ENCODE measurements at places on chromosomes 13 and 19.

- DNase-seq: no peak
Observed at GRCh38 chr19:51742789-51743188, 8.9 kb downstream of the FPR1 start.

DNA sequence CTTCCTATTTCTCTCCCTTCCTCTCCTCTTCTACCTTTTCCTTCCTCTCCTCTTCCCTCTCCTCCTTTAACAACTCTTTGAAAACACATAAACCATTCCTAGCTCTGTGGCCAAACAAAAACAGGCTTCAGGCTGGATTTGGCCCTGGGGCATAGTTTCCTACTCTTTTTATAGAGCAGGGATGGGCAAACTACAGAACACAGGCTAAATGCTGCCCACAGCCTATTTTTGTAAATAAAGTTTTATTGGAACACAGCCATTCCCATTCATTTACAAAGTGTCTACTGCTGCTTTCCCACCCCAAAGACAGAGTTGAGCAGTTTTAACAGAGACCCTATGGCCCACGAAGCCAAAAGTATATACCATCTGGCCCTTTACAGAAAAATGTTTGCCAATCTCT, 35.4 kb downstream of the LHFPL6 start:
- DNase-seq: no peak

DNA sequence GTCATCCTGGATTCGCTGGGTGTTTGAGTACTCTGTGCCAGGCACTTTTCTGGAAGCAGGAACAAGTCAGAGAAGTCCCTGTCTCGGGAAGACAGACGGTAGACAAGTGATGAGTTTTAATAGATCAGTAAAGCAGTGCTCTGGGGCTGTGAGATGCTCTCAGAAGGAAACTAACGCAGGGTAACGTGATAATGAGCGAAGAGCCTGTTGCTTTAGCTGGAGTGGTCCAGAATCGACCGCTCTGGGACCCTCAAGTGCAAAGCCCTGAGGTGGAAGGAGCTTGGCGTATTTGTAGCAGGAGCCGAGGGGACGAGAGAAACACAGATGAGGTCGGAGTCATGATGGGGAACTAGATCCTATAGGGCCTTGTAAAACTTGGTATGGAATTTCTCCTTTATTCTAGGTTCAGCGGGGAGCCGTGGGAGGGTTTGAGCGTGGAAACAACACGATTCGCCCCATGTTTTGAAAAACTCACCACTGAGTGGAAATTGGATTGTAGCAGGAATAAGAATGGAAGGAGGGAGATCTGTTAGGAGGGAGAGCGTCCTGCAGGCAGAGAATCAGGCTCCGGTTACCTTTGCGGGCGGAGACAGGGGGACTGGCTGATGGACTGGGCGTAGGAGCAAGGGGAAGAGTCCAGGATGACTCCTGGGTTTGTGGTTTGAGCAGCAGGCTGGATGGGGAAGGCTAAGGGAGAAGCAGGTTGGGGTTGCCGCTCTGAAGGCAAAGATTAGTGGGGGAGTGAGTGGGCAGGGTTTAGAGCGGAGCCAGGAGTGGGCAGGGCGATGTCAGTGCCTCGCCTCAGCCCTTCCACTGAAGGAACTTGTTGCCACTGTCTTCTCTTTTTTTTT, 763 bp downstream of the POLD1 start:
- DNase-seq: no peak

GRCh38 chr13:43100667-43101066, 77.3 kb downstream of the DNAJC15 start:
- no peak for DNase-seq

DNA sequence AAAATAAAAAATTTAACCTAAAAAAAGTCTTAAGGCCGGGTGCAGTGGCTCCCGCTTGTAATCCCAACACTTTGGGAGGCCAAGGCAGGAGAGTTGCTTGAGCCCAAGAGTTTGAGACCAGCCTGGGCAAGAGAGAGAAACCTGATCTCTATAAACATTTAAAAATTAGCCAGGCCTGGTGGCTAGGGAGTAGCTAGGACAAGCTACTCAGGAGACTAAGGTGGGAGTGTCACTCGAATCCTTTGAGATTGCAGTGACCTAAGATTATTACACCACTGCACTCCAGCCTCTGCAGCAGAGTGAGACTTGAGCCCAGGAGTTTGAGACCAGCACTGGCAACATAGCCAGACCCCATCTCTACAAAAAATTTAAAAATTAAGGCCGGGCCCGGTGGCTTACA, 1.1 kb downstream of the CCDC97 start:
- DNase-seq: no peak

- DNase-seq: no peak
Observed at GRCh38 chr19:51808333-51808986, 13.5 kb downstream of the FPR3 start.

- DNase-seq: no peak
Observed at GRCh38 chr13:35888981-35889380, 242.2 kb downstream of the DCLK1 start.

Measured in natural killer cell treated with Interleukin-12 subunit alpha and Interleukin-12 subunit beta and Interleukin-15 and Interleukin-18, amount 100 ng/mL, for 72 hours (primary cell).